CD4-positive, alpha-beta T cell (primary cell): ENCODE measurements at places on chromosomes 1 and 21.

GRCh38 chr1:35592991-35593769 lies 20.1 kb downstream of the TFAP2E start:
- H3K4me3 ChIP-seq = no peak overlapping the region
- peaks cover 11% of the 10 kb centered on the region for H3K36me3 ChIP-seq
- H3K27me3 ChIP-seq = no peaks in the 10 kb centered on the region

- H3K27ac ChIP-seq = no peak overlapping the region
- H3K4me3 ChIP-seq = no peak overlapping the region
- no peaks in the 10 kb centered on the region for H3K36me3 ChIP-seq
- H3K27me3 ChIP-seq = no peaks in the 10 kb centered on the region
- no peaks in the 10 kb centered on the region for H3K4me1 ChIP-seq
These were observed 46.0 kb downstream of the COL24A1 start for GRCh38 chr1:86110451-86111129.

- H3K36me3 ChIP-seq = no peaks in the 10 kb centered on the region
- H3K27ac ChIP-seq = no peak overlapping the region
- no peaks in the 10 kb centered on the region for H3K4me1 ChIP-seq
These were observed 809.2 kb downstream of the KCNT2 start for GRCh38 chr1:195799016-195799415.

- H3K4me3 ChIP-seq = no peak overlapping the region
- no peak for DNase-seq
- H3K27ac ChIP-seq = no peak overlapping the region
- peaks cover 17% of the 10 kb centered on the region for H3K27me3 ChIP-seq
- no peaks in the 10 kb centered on the region for H3K4me1 ChIP-seq
These were observed 5.3 kb upstream of the ADAMTS5 start for GRCh38 chr21:26972192-26972591.

DNA sequence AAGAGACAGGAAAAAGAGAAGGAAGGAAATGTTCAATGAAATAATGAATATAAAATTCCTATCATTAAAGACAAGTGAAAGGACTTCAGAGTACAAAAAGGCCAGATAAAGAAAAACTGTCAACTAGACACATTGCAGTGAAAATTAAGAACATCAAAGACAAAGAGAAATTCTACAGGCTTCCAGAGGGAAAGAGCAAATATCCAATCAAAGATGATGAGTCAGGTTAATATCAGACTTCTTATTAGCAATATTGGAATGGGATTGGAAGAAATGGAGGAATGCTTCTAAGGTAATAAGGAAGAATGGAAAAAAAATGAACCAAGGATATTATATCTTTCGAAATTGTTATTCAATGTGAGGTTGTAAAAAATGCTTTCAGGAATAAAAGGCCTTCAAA lies 7.8 kb downstream of the PLA2G2A start:
- DNase-seq = no peak
- no peak overlapping the region for H3K27ac ChIP-seq
- H3K27me3 ChIP-seq = peaks cover 3% of the 10 kb centered on the region
- no peak overlapping the region for H3K4me3 ChIP-seq

GRCh38 chr21:40200946-40201345 lies 333.7 kb downstream of the PCP4 start:
- DNase-seq = no peak
- H3K4me1 ChIP-seq = no peaks in the 10 kb centered on the region
- no peak overlapping the region for H3K27ac ChIP-seq
- no peaks in the 10 kb centered on the region for H3K36me3 ChIP-seq

- no peak overlapping the region for H3K4me3 ChIP-seq
- no peaks in the 10 kb centered on the region for H3K4me1 ChIP-seq
- H3K27me3 ChIP-seq = no peaks in the 10 kb centered on the region
- DNase-seq = no peak
- H3K36me3 ChIP-seq = no peaks in the 10 kb centered on the region
These were observed 12.7 kb downstream of the FAM89A start for GRCh38 chr1:231027136-231027925.

DNA sequence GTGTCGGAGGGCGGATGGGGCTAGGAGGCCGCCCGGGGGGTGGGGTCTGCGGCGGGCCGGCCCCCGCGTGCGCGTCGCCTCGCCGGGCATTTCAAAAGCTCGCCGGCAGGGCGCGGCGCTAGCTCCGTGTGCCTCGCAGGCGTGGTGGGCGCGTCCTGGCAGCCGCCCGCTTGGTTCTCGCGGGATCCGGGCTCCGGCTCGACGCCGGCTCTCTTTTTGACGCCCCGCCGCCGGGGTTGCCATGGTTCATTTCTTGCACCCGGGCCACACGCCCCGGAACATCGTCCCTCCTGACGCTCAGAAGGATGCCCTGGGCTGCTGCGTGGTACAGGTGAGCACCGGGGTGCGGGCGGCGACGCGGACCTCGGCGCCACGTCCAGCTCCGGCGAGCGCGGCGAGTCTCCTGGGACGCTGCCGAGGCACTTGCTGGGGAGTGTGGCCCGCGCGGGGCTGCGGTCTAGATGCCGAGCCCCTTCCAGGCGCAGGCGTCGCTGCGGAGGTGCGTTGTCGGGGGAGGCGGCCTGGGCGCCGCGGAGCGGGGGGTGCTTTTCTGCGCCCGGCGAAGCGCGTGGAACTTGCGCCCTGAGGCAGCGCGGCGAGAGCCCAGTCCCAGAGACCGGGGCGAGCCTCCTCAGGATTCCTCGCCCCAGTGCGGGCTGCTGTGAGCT lies at the start of gene ZYG11A:
TSS of gene ZYG11A (plus strand) at position 118 of the 668 bp plus-strand sequence. CDS start at position 242, 124 bp downstream.
- peaks cover 21% of the 10 kb centered on the region for H3K27me3 ChIP-seq
- peak; percentile 64 for DNase-seq
- H3K27ac ChIP-seq = no peak within 1 kb of the TSS
- peak within 1 kb of the TSS; percentile 47 for H3K4me3 ChIP-seq
- peaks cover 14% of the 10 kb centered on the region for H3K4me1 ChIP-seq
- H3K36me3 ChIP-seq = no peaks in the 10 kb centered on the region

DNA sequence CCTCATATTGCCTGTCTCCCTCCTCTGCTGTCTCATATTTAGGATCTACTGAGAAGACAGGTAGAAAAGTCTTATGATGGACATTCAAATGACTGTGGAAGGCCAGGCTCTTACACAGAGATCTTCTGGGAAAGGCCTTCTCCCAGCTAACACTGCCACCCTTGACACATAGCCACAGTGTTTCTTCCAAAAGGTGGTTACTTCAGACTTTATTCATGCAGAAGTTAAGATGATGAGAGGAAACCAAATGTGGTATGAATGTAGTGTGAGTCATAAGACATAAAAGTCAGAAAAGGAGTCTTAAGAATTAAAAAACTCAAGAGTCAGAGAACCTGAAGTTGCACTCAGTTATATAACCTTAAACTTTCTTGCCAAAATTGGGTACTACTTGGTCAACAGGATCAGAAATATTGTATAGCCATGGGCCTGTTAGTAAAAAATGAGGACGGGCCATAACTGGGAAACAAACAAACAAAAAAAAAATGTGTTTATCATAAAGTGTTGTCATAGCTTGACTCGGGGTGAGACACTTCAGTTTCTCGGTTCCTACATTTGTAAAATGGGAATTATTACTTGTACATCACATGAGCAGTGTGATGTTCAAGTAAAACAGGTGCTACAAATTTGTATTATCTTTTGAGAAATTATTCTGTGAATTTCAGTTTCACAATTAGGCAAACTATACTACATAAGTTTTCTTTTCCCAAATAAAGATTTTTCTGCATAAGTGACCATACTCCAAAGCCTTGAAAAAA lies 1.2 kb upstream of the DENND1B start:
- no peak overlapping the region for H3K4me3 ChIP-seq
- no peak for DNase-seq
- no peaks in the 10 kb centered on the region for H3K27me3 ChIP-seq
- H3K27ac ChIP-seq = peak overlapping the region; percentile 65

- H3K36me3 ChIP-seq = no peaks in the 10 kb centered on the region
- DNase-seq = no peak
- peaks cover under 1% of the 10 kb centered on the region for H3K27me3 ChIP-seq
- no peak overlapping the region for H3K27ac ChIP-seq
- no peaks in the 10 kb centered on the region for H3K4me1 ChIP-seq
These were observed 162.7 kb downstream of the PIGK start for GRCh38 chr1:77056525-77056924.

GRCh38 chr1:111174070-111174469 lies 26.4 kb downstream of the DENND2D start:
- DNase-seq = no peak
- no peak overlapping the region for H3K27ac ChIP-seq
- no peak overlapping the region for H3K4me3 ChIP-seq
- no peaks in the 10 kb centered on the region for H3K4me1 ChIP-seq

GRCh38 chr1:212915245-212916091 lies 34.9 kb upstream of the VASH2 start:
- no peaks in the 10 kb centered on the region for H3K4me1 ChIP-seq
- H3K4me3 ChIP-seq = no peak overlapping the region
- H3K27ac ChIP-seq = no peak overlapping the region

DNA sequence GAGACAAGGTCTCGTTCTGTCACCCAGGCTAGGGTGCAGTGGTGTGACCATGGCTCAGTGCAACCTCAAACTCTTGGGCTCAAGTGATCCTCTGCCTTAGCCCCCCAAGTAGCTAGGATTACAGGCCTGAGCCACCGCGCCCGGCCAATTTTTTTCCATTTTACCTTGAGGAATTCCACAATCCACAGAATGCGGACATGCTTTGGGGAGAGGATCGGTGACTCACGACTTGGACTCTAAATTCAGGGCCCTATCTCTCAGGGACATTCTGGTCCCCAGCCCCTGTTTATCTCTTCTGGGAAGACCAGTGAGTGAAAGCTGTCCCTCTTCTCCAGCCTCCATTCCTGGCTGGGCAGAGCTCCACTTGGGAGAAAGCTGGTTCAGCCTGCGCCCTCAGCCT lies 5.2 kb downstream of the PADI1 start:
- no peak overlapping the region for H3K27ac ChIP-seq
- H3K27me3 ChIP-seq = peaks cover 2% of the 10 kb centered on the region
- peaks cover 62% of the 10 kb centered on the region for H3K4me1 ChIP-seq

- H3K4me1 ChIP-seq = no peaks in the 10 kb centered on the region
- DNase-seq = no peak
- H3K27me3 ChIP-seq = no peaks in the 10 kb centered on the region
- H3K36me3 ChIP-seq = no peaks in the 10 kb centered on the region
These were observed 20.8 kb downstream of the ATP1B1 start for GRCh38 chr1:169127305-169127704.

DNA sequence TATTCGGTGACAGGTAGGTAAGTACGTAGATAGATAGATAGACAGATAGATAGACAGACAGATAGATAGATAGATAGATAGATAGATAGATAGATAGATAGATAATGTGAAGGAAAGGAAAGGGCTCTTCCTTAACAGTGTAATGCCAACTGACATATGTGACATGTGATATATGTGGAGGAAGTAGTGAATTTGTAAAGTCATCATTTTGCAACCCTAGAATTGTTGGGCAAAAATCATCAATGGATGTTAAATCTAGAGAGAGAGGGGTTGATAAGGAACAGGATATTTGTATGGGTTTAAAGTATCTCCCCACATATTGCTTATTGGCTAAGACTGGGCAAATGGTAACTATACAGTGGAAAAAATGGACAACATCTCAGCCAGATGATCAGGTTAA lies 166.6 kb downstream of the ROR1 start:
- H3K4me1 ChIP-seq = no peaks in the 10 kb centered on the region
- H3K4me3 ChIP-seq = no peak overlapping the region

DNA sequence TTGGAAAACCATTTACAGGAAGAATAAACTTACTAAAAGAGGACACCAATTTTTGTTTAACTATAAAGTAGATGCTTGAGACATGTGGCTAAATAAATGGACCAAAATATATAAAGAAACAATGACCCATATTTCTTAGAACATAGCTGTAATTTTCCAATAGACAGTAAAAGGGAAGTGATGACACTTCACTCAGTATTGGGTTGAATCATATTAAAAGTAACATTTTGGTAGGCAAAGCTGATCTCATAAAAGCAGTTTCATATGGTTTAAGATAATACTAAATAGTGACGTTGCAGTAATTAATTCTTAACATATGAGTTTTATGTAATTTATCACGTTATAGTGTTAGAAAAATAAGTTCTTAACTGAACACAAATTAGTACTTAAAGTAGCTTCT lies 308.9 kb upstream of the RUNX1 start:
- H3K4me1 ChIP-seq = no peaks in the 10 kb centered on the region
- no peaks in the 10 kb centered on the region for H3K27me3 ChIP-seq
- no peak overlapping the region for H3K27ac ChIP-seq
- no peak overlapping the region for H3K4me3 ChIP-seq
- no peak for DNase-seq
- H3K36me3 ChIP-seq = no peaks in the 10 kb centered on the region

DNA sequence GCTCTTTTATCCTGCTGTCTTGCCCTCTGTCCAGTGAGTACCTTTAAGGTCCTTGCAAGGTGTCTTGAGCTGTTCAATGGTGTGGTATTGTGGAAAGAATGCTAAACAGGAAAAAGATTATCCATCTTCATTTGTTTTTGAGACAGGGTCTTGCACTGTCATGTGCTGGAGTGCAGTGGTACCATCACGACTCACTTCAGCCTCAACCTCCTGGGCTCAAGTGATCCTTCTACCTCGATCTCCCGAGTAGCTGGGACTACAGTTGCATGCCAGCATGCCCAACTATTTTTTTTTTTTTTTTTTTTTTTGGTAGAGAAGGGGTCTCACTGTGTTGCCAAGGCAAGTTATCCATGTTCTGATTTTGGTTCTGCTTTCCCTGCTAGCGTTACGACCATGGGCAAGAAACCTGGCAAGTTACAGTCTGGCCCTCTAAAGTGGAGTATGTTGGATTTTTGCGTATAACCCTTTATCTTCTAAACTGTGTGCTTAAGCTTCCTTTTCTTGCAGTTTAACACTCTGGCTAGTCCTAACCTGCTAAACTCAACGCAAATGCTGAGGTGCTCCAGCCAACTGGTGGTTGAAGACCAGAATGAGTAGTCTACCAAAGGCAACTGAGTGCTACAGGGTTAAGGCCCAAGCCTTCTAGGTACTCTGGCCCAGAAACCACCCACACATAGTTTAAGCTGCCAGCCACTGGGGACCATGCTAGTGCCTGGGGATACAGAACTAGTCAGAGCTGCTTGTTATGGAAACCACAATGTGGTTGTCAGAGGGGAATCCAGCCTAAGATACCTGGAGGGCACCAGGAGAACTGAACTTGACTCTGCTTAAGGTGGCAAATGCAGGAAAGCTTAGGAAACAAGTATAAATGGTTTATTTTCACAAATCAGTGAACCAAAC lies 7.9 kb downstream of the RPL11 start:
- H3K4me3 ChIP-seq = no peak overlapping the region
- no peak overlapping the region for H3K27ac ChIP-seq
- peaks cover 10% of the 10 kb centered on the region for H3K4me1 ChIP-seq

GRCh38 chr21:17699524-17700189 lies 87.0 kb upstream of the BTG3 start:
- no peaks in the 10 kb centered on the region for H3K4me1 ChIP-seq
- H3K27me3 ChIP-seq = no peaks in the 10 kb centered on the region
- DNase-seq = no peak
- H3K4me3 ChIP-seq = no peak overlapping the region

- H3K27me3 ChIP-seq = no peaks in the 10 kb centered on the region
- H3K4me3 ChIP-seq = no peak overlapping the region
- DNase-seq = no peak
- no peaks in the 10 kb centered on the region for H3K36me3 ChIP-seq
- H3K27ac ChIP-seq = no peak overlapping the region
- peaks cover 8% of the 10 kb centered on the region for H3K4me1 ChIP-seq
These were observed 46.7 kb downstream of the CLDN14 start for GRCh38 chr21:36433059-36433709.
